Activated gamma-delta T cell treated with anti-CD3 and anti-CD28 coated beads, Interleukin-2, amount 50 U/mL, for 16 hours (primary cell): ENCODE measurements at places on chromosomes 12 and 14.

GRCh38 chr12:97560786-97561618 lies 98.4 kb downstream of the RMST start:
- no peak for DNase-seq

- no peak for DNase-seq
Measured at GRCh38 chr12:112023759-112024396, 10.7 kb downstream of the ERP29 start.

DNA sequence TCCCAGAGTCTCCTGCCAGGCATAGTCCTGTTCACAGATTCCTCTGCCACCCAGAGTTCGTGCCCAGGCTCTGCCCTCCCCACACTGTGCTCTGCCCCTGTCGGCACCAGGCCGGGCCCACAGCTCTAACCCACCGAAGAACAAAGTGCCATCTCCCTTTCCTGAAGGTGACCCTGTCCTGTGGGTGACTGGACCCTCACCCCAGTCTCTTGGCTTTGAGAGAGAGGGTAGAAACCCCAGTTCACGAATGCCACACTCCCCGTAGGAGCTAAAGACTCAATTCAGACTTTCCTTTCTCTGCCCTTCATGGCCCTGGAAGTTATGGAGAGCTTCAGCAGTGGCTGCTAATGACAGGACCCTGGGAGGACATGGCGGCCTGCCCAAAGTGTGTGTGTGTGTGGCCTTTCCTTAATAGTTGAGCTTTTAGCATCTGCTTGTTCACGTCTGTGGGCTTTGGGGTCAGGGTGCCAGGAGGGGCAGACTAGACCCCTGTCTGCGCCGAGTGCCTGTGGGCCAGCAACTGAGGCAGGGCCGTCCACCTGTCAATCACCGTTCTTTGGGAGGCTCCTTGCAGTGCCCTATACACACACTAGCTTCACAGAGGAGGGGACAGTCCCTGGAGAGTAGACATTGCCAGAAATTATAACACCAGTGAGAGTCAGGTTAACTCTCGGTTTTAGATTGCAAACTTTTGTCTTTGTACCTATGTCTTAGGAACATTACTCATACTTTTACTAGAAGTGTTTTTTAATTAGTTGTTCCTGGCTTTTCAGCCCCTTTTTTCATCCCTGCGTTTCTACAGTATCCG lies 84.6 kb upstream of the DYNC1H1 start:
- DNase-seq = no peak

GRCh38 chr12:52362118-52362726 lies 5.1 kb downstream of the KRT85 start:
- DNase-seq = no peak

GRCh38 chr12:8699714-8700113 lies 1.9 kb downstream of the RIMKLB start:
- no peak for DNase-seq

GRCh38 chr12:52672321-52672933 lies 7.8 kb downstream of the KRT1 start:
- DNase-seq = no peak

DNA sequence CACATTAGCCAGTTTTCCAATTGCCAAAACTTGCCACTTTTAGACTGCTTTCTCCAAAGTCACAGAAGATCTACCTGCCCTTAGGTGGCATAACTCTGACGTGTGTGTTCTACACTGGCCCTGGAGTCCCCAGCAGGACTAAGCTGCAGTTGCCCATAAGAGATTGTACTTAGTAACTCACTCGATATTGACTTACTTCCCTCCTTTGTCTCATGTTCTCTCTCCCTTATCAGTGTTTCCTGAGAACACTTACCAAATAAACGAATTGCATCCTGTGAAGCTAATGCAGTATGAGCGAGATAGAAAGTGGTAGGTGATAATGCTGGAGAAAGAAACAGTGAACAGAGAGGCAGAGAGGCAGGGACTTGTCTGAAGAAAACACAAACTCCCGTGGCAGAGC lies 117.2 kb downstream of the NUAK1 start:
- DNase-seq = no peak

DNA sequence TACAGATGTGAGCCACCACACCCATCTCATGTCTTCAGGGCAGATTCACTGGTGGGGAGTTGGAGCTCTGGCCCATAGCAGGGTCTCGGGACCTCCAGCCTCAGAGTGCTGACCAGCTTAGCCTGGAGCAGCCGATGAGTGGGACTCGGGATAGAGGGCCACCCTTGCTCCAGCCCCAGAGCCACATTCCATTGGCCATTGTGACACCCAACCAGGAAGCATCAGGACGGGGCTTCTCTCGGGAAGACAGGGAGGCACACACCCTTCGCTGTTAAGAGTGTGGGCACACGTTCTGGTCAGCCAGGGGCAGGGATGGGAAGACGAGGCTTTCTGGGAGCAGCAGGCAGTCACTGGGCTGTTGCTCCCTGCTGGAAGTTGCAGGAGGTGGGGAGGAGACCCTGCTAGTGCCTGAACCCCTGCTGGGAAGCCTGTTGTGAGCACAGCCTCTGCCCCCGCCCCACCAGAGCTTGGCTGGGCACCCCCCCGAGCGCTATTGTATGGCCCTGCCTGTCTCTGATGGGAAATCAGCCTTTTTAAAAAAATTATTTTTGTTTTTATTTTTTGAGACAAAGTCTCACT lies 1.6 kb downstream of the ADGRD1 start:
- DNase-seq = no peak

DNA sequence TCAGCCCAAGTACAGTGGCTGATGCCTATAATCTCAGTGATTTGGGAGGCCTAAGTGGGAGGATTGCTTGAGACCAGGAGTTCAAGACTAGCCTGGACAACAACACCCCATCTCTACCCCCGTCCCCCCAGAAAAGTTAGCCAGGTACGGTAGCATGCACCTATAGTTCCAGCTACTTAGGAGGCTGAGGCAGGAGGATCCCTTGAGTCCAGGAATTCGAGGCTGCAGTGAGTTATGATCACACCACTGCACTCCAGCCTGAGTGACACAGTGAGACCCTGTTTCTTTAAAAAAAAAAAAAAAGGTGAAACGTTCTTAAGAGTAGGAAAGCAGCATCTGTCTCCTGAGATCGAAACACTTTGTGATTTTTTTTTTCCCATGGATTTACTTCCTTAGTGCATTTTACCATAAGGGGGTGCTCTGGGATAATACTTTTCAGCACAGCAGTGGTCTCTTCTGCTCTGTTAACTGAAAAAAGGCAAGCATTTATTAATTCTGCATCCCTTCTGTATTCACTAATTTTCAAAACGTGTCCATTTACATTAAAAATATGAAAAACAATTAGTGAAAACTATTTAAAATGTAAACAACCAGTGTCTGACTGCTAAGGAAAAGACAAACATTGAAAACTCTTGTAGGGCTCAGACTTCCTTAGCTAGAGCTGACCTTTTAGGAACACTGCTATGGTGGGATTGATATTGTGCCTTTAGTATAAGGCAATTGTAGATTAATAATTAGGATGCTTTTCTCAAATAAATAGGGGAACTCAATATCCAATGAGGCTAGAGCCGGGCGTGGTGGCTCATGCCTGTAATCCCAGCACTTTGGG lies 31.2 kb upstream of the USP44 start:
- no peak for DNase-seq

GRCh38 chr12:3315201-3315661 lies 175.8 kb upstream of the PRMT8 start:
- no peak for DNase-seq

DNA sequence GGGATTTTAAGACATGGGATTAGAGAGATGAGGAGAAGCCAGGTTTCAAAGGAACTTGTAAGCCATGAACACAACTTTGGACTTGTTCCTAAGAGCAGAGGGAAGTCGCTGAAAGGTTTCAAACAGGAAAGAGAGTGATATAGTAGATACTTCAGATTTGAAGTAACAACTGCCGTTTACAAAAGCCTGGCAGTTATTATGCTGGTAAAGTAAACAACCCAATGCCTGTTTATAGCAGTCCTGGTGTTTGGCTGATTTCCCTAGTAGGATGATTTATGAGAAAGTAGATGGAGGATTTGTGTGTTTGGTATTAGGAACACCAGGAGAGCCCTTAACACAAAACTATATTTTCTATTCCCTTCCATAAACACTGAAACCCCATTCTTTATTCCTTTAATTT lies 285.7 kb downstream of the RMST start:
- no peak for DNase-seq

GRCh38 chr12:105106621-105107020 lies 910 bp upstream of the WASHC4 start:
- DNase-seq = no peak

- no peak for DNase-seq
Measured at GRCh38 chr12:58897969-58898368, 22.3 kb downstream of the LRIG3 start.

GRCh38 chr14:56268039-56268438 lies 149.8 kb downstream of the PELI2 start:
- no peak for DNase-seq

- no peak for DNase-seq
Measured at GRCh38 chr12:69886715-69887114, 61.7 kb downstream of the MYRFL start.

DNA sequence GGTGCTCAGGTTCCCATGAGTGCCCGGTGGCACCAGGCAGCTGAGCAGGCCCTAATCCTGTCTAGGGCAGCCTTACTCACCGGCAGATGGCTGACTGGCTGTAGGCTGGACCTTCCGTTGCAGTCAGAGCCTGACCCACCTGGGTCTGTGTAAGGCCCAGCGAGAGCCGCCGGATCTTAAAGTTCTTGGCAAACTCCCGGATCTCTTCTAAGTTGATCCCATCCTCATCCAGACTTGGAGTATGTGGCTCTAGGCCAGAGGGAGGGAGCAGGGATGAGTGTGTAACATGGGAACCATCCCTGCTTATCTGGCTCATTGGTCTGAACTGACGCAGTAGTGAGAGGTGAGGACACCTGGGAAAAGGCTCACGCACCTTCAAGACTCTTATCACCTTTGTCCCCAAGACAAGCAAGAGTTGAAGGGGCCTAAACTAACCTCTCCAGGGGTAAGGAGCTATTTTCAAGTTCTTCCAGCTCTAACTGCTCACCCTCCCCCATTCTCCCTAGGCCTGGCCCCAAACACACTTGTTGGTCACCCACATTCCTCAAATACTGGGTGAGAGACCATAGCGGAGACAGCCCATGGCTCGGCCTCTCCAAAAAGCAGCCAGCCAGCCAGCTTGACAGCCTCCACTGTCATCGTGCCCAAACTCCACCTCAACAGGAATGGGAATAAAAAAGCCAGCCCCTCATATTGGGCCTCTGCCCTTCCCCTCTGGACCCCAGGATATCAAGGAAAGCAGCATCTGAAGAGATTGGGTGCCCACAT lies 18.8 kb upstream of the TFCP2 start:
- DNase-seq = no peak

DNA sequence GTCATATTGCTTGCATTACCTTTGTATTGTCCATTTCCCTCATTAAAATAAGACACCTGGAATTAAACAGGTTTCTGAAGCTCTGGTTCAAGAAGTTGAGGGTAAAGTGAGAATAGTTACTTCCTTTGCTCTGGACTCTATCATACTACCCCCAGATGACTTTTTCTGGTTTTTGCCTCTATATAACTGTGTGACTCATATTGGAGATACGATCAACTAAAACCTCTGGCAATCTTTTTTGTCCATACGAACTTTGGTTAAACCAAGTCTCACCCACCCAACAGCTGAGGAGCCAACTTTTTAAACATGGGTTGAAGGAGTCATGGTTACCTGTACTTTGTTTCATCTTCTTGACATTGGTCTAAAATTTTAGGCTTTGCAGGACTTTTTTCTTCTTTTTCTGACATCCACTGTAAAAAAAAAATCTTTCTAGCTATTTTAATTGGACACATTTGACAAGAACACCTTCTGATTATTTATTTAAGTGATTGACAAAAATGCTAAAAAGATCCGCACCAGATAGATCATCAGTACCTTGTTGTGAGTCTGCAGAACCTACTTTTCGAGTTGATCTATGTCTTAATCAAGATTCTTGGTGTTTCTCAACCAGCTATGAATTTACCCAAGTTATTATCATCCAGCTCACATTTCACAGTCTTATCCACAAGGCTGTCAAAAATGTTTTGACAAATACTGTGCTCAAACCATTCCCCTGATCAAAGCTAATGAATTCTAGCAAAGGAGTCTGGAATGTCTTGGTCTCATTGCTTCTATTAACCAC lies 166.0 kb downstream of the IPO8 start:
- no peak for DNase-seq

GRCh38 chr12:120979862-120980696 lies 1.7 kb downstream of the HNF1A start:
- no peak for DNase-seq

GRCh38 chr12:65308601-65309071 lies 30.2 kb downstream of the MSRB3 start:
- DNase-seq = no peak

GRCh38 chr12:87812681-87813080 lies 216.5 kb downstream of the C12orf50 start:
- DNase-seq = no peak

DNA sequence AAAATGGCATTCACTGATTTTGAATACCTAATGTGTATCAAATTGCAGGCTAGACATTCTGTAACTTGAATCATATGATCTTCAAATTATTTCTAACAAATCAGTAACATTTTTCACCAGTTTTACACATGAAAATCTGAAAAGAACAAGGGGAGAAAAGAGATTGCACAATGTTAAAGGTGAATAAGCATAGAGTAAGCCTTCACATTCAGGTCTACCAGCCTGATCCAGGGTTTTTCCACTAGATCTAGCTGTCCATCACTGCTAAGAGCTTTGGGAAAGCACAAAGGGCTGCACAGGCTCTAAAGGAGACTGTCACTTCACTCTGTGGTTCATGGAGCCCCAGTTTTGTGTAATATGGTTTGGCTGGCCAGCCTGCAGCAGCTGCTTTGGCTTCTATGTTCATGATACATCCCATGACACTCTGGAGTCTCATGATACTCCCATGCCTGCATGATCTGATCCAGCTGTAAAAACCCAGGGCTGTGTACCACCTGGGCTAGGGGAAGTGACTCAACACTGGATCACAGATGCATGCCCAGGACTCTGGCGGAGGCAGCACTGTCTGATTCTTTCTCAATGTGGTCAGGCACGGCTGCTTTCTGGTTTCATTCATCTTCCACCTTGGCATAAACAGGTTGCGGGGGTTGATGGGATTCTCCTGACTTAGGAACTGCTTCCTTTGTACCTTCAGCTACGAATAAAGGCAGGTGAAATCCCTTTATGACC lies 859.7 kb downstream of the GALC start:
- no peak for DNase-seq

DNA sequence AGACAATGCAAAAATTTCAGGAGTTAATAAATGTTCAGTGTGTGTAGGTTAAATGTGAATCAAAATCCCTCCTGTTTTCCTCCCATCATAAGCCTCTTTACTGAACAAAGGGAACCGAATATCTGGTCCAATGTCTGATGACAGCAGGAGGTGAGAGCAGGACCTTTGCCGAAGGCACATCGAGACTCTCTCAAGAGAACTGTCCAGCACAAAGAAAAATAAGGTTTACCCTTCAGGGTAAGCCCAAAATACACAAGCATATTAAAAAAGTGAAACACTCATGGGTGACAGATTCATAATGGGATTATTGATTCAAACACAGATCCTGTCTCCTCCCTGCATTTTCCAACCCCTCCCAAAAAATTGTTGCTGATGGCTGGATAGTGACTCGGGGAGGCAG lies 4.2 kb upstream of the VSX2 start:
- DNase-seq = no peak
